ENCODE measurements at places on chromosomes 3 and 15.

- DNase-seq, result no peak
These were observed 1.8 kb downstream of the CX3CR1 start for GRCh38 chr3:39277893-39278615.

DNA sequence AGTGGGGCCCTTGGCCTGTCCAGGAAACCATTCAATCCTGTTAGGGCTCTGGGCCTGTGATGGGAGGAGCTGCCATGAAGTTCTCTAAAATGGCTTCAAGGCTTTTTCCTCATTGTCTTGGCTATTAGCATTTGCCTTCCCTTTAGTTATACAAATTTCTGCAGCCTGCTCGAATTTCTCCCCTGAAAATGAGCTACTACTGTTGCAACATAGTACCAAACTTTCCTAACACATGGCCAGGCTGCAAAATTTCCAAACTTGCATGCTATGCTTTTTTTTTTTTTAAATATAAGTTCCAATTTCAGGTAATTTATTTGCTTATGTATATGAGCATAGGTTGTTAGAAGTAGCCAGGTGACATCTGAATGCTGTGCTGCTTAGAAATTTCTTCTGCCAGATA is 560.8 kb upstream of the TBL1XR1 start:
- DNase-seq, result no peak

DNA sequence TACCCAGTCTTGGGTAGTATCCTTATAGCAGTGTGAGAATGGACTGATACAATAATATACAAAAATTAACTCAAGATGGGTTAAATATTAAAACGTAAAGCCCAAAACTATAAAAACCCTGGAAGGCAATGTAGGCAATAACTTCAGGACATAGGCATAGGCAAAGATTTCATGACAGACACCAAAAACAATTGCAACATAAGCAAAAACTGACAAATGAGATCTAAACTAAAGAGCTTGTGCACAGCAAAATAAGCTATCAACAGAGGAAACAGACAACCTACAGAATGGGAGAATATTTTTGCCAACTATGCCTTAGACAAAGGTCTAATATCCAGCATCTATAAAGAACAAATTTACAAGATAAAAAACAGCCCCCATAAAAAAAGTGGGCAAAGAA is 204.8 kb upstream of the CCDC54 start:
- DNase-seq, result no peak

- no peak for DNase-seq
These were observed 844.7 kb downstream of the MCTP2 start for GRCh38 chr15:95075792-95076677.

GRCh38 chr15:28927043-28927442 is 41.3 kb downstream of the APBA2 start:
- DNase-seq, result no peak

GRCh38 chr3:11465744-11466616 is 177.7 kb downstream of the VGLL4 start:
- DNase-seq, result no peak

DNA sequence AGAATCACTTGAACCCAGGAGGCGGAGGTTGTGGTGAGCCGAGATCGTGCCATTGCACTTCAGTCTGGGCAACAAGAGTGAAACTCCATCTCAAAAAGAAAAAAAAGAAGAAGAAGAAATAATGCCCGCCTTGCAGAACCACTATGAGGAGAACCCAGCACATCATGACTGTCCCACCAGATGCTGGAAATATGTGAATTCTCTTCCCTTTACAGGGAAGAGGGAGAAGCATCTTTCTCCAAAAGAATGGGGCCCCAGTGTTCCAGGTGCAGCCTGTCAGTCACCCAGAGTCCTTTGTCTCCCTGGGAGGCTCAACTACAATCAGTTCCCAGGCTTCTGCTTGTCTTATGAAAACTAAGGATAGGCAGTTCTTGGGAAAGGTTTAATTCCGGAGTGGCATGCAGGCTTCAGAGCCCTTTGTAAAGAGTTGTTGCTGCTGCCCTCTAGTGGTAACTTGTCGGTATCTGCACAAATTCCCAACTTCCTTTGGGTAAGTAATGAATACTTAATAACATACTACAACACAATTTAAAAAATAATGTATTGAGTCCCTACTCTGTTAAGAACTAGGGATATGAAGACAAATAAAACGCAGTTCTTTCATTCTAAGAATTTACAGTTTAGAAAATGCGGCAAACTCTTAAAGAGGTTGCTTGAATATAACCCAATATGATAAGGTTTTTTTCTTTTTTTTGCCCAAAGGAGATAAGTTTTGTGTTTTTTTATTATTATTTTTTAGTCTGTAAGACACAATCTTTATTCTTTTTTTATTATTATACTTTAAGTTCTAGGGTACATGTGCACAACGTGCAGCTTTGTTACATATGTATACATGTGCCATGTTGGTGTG is 18.6 kb upstream of the TICRR start:
- no peak for DNase-seq

DNA sequence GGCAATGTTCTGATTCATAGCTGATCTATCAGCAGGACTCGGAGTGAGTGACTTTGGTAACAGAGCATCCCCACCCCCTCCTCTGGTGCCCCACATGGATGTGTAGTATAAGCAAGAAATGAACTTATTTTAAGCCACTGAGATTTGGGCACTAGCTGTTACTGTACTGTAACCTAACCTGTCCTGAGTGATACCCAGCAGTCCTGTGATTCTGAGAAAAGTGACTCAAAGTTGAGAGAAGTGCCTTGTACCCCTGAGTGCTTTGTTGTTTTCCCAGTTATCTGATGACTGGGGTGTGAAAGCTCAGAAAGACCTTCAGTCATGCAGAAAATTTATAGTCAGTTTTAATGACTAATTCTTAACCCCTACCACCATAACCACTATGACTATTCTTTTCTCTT is 439.9 kb upstream of the RBMS3 start:
- DNase-seq, result no peak

DNA sequence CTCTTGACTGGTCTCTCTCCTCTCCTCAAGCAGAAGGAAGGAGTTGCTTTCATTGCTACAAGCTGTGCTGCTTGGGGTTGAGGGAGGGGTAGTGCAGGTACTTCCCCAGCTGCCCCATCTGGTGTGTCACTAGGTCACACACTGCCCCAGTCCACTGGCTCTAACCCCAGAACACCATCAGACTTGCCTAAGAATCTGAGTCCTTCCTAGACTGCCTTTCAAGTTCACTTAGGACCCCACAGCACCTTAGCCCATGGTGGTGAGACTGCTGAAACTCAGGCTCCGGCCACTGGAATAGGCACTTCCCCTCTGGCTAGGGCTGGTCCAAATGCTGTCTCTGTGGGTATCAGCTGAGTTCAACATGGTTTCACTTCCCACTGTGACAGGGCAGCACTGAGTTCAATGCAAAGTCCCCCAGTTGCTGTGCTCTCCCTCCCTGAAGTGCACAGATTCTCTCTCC is 279.7 kb upstream of the GOLGA6L4 start:
- peak; percentile 22 for DNase-seq

- no peak for DNase-seq
These were observed 218.3 kb upstream of the SOX2 start for GRCh38 chr3:181493423-181493822.

- DNase-seq, result no peak
These were observed 27.5 kb downstream of the FLNB start for GRCh38 chr3:58035524-58036255.

DNA sequence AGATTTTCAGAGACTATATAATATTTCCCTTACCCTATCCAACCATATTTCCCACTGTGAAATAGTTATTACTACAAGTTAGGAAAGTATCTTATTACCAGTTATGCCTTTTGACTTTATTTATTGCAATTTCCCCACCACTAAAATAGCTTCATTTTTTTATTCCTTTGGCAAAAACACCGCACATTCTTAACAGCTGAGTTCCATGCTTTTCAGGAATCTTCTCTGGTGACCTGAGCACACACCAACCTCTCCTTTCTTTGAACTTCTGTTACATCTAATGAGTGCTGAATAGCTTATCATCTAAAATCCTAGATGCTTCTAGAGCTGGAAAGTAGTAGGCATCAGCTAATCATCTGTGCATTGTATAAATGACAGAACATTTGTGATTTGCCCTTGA is 99.1 kb downstream of the UBE2E2 start:
- no peak for DNase-seq

DNA sequence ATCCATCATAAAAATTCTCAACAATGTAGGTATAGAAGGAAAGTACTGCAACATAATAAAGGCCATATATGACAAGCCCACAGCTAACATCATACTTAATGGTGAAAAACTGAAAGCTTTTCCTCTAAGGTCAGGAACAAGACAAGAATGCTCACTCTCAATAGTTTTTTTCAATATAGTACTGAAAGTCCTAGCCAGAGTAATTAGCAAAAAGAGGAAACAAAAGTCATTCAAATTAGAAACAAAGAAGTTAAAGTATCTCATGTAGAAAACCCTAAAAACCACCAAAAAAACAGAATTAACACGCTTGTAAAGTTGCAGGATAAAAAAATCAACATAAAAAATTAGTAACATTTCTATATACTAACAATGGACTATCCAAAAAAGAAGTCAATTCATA is 61.8 kb downstream of the MYH15 start:
- no peak for DNase-seq

GRCh38 chr3:60652829-60653228 is 598.4 kb downstream of the FHIT start:
- DNase-seq, result no peak

DNA sequence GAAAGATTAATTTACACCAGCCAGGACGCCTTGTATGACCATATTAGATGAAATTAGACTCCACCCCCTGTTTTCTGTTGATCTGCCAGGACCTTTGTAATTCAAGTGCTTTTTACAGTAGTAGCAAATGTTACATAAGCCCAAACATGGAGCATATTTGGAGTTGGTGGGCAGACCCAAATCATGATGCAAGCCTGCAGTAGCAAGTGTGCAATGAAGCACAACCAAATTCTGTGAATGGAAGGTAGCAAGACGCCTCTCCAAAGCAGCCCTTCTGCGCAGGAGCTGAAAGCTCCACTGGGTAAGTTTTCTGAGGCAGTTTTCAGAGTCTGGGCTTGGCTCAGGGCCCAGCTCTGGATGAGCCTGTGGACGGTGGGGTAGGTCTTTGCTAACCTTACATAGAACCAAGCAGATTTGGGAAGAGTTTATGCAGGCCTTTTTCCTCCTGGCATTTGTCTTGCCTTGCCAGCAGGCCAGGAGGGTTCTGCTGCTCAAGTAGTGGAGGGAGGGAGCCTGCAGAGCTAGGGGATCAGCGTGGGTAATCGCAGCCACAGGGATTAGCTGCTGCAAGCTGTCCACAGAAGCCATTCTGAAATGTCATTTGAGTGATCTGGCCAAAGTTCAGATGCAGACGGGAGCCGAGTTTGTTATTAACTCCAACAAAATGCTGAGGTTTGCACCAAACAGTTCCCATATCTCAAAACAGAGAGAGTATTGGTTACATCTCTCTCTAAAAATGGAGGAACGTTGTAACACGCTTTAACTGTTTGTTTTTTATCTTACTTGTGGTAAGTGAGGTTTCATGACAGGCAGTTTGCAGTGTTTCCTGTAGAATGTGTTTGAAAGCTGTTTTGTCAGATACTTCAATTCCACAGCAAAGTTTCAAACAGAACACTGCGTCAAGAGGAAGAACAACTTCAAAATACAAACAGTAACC is 55.4 kb downstream of the PSMD6 start:
- peak; percentile 40 for DNase-seq

GRCh38 chr3:49465270-49466034 is 4.6 kb upstream of the DAG1 start:
- no peak for DNase-seq

GRCh38 chr3:17730318-17730967 is 12.0 kb downstream of the TBC1D5 start:
- no peak for DNase-seq
